ENCODE measurements at places on chromosomes 3 and 15.

- no peak for DNase-seq
Observed at GRCh38 chr3:127908202-127908601, 6.8 kb upstream of the KBTBD12 start.

GRCh38 chr3:70557976-70558375, 245.5 kb upstream of the MDFIC2 start:
- no peak for DNase-seq

- DNase-seq = no peak
Observed at GRCh38 chr3:72317491-72317890, 530.8 kb downstream of the SHQ1 start.

DNA sequence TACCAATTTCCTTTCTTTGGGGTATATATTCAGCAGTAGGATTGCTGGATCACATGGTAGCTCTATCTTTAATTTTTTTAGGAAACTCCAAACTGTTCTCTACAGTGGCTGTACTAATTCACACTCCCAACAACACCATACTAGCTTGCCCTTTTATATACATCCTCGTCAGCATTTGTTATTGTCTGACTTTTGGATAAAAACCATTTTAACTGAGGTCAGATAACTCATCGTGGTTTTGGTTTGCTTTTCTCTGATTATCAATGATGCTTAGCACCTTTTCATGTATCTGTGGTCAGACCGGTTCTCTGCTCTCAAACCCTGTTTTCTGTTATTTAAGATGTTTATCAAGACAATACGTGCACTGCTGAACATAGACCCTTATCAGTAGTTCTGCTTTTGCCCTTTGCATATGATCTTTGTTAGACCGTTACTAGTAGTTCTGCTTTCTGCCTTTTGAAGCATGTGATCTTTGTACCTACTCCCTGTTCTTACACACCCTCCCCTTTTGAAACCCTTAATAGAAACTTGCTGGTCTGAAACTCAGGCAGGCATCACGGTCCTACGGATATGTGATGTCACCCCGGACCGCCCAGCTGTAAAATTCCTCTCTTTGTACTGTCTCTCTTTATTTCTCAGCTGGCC, 474.3 kb downstream of the RSL24D1 start:
- no peak for DNase-seq

GRCh38 chr3:32951410-32951811, at the start of gene CCR4:
TSS of gene CCR4 (plus strand) at chr3:32951644. CDS start at chr3:32953423, 1,779 bp downstream.
- no peak for DNase-seq

GRCh38 chr3:181999314-181999713, 287.6 kb downstream of the SOX2 start:
- DNase-seq = no peak

DNA sequence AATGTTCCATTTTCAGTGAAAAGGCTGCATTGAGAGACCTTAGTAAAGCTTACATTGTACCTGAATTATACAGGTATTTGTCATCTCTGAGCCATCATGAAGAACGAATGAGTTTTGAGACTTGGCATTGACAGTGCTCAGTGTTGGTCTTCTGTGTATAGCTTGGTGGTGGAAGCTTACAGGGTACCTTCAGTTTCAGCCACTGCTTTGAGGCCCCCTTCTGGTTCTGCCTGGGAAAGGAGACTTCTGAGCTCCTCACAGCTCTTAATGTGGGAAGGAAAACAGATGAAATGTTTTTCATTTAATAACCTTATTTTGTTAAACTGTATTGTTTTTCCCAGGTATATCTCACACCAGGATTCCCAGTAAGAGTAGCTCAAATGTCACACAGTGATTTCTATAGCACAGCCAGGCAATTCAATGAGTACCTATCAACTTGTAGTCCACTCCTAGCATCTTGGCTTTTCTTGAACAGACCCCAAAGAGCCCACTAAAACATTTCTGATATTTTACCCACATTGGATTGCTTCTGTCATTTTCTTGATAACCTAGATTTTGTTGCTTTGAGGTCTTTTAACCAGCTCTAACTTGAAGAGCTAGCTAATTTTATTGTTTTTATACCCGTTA, 5.6 kb downstream of the SERPINI1 start:
- peak; percentile 75 for DNase-seq

- DNase-seq = no peak
Observed at GRCh38 chr15:73630921-73631362, 2.2 kb downstream of the NPTN start.

Data from GM23338 (cell line).